ENCODE measurements at places on chromosomes 4 and X. TPM values are rescaled to one million over a fixed set of nuclear protein-coding genes. Genes with fewer than 3 reads are reported as not detected.

DNA sequence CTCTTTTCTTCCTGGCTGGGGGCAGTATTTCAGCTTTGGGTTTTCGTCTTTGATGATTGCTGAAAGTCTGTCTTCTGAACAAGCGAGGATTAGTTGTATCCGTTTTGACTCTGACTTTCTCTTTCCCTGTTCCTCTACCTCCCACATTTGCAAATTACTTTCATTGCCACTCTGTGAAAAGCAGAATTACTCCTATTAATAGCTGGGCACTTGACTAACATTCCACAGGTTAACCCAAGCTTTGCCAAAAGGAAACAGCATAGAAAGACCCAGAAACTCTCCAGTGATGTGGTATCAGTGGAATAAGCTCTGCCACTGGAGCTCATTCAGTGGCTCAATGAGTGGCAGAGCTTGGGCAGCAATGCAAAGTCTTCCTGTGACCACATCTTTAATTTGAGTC, 238.9 kb downstream of the PALLD start:
- DNase-seq = no peak
- peaks cover 7% of the 10 kb centered on the region for H3K4me1 ChIP-seq
- no peak overlapping the region for H3K27ac ChIP-seq

GRCh38 chr4:76011700-76012387, 4.5 kb upstream of the CXCL9 start:
- no peaks in the 10 kb centered on the region for H3K36me3 ChIP-seq
- H3K4me1 ChIP-seq = peaks cover 20% of the 10 kb centered on the region
- no peak overlapping the region for H3K4me3 ChIP-seq
- no peak for DNase-seq
- H3K27ac ChIP-seq = peak overlapping the region; percentile 47

- no peak for DNase-seq
- no peaks in the 10 kb centered on the region for H3K4me1 ChIP-seq
- no peaks in the 10 kb centered on the region for H3K36me3 ChIP-seq
- no peaks in the 10 kb centered on the region for H3K27me3 ChIP-seq
- no peak overlapping the region for H3K27ac ChIP-seq
- H3K4me3 ChIP-seq = no peak overlapping the region
Measured at GRCh38 chr4:188779581-188779980, 640.3 kb downstream of the TRIML1 start.

DNA sequence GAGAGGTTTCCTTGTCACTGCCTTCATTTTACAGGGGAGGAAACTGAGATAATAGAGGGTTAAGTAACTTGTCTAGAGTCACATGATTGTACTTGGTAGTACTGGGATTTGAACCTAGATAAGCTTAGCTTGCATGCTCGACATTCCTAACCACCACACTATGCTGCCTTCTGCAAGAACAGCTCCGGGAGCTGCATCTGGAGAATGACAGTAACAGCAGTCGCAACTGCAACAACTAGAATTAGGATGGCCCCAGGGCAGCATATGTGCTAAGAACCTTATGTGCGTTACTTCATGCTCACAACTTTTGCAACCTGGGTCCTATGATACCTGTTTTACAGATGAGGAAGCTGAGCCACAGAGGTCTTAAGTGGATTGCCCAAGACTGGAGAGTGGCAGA, 89.5 kb upstream of the LCORL start:
- H3K27ac ChIP-seq = no peak overlapping the region
- DNase-seq = no peak
- no peak overlapping the region for H3K4me3 ChIP-seq
- H3K27me3 ChIP-seq = peaks cover 16% of the 10 kb centered on the region

DNA sequence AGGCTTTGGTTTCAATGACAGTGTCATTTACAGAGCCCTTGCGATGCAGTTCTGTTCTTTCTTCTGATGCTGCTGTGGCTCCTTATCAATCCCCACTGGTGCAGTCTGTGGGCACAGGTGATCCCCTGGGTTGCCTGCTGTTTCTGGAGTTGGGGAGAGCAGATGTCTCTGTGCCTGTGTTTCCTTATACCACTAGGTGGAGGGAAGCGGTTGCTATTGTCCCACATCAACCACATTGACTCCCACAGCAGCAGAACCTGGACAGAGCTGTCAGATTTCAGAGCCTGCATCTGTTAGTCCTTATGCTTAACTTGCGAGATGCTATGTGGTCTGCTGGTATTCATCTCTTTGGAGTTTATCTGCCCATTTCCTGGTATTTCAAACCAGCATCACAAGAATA, 57.7 kb downstream of the NEIL3 start:
- no peaks in the 10 kb centered on the region for H3K27me3 ChIP-seq
- no peaks in the 10 kb centered on the region for H3K4me1 ChIP-seq
- DNase-seq = no peak
- no peak overlapping the region for H3K4me3 ChIP-seq

GRCh38 chr4:53804719-53805118, 213.4 kb upstream of the LNX1 start:
- no peak overlapping the region for H3K27ac ChIP-seq
- H3K36me3 ChIP-seq = no peaks in the 10 kb centered on the region
- peaks cover 2% of the 10 kb centered on the region for H3K27me3 ChIP-seq
- DNase-seq = peak; percentile 23
- no peaks in the 10 kb centered on the region for H3K4me1 ChIP-seq

- H3K4me3 ChIP-seq = no peak overlapping the region
- H3K36me3 ChIP-seq = no peaks in the 10 kb centered on the region
Measured at GRCh38 chr4:24476282-24476681, 108.1 kb downstream of the DHX15 start.

- DNase-seq = no peak
- no peak overlapping the region for H3K4me3 ChIP-seq
- no peak overlapping the region for H3K27ac ChIP-seq
- peaks cover 17% of the 10 kb centered on the region for H3K4me1 ChIP-seq
Measured at GRCh38 chr4:102322736-102323135, 22.5 kb downstream of the SLC39A8 start.

- no peaks in the 10 kb centered on the region for H3K36me3 ChIP-seq
- no peak overlapping the region for H3K4me3 ChIP-seq
- H3K27me3 ChIP-seq = no peaks in the 10 kb centered on the region
- H3K27ac ChIP-seq = no peak overlapping the region
Measured at GRCh38 chr4:181301735-181302710, 941.2 kb upstream of the TENM3 start.

GRCh38 chr4:173503330-173504180, 26.5 kb downstream of the HAND2 start:
- H3K27ac ChIP-seq = no peak overlapping the region
- H3K36me3 ChIP-seq = peaks cover 8% of the 10 kb centered on the region
- peaks cover 46% of the 10 kb centered on the region for H3K4me1 ChIP-seq

- no peaks in the 10 kb centered on the region for H3K36me3 ChIP-seq
- H3K4me3 ChIP-seq = no peak overlapping the region
- DNase-seq = no peak
- no peaks in the 10 kb centered on the region for H3K27me3 ChIP-seq
Measured at GRCh38 chr4:96946552-96946951, 1106.7 kb downstream of the PDHA2 start.

GRCh38 chrX:54087661-54088060, 43.4 kb upstream of the PHF8 start:
- H3K4me1 ChIP-seq = no peaks in the 10 kb centered on the region
- H3K27ac ChIP-seq = no peak overlapping the region
- DNase-seq = no peak
- H3K4me3 ChIP-seq = no peak overlapping the region

- H3K4me3 ChIP-seq = no peak overlapping the region
- DNase-seq = no peak
- H3K4me1 ChIP-seq = no peaks in the 10 kb centered on the region
- H3K27me3 ChIP-seq = no peaks in the 10 kb centered on the region
- H3K27ac ChIP-seq = no peak overlapping the region
Measured at GRCh38 chrX:154466036-154466435, 8.0 kb downstream of the PLXNA3 start.

The PASD1 gene
- total RNA-seq = not detected

The FAT1 gene
- not detected for total RNA-seq

The XK gene
- 0.11 TPM for total RNA-seq

The TAF7L gene
- not detected for total RNA-seq

The PI4K2B gene
- 14.8 TPM for total RNA-seq

The RP2 gene
- 11.3 TPM for total RNA-seq

Measured in activated B cell treated with CpG ODN at 0.5 μM for 24 hours (primary cell).